ENCODE measurements at places on chromosomes 6 and 20.

DNA sequence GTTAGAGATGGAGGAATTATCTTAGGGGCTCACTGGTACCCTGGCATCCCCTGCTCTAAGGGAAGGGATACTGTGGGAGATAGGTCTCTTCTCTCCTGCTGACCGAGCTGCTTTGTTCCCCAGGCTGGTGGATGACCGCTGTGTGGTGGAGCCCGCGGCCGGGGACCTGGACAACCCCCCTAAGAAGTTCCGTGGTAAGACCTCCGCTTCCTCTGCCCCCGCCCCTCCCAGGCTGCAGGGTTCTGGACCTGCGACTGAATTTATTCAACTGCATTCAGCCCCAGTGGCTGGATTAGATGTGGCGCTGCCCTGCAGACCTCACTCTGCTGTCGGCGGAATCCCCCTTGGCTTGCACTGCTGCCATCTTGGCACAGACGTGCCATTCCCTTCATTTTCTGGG is 19.2 kb downstream of the ITPR3 start:
- no peak for DNase-seq

GRCh38 chr6:32816746-32817204 is at the start of gene HLA-DOB:
Gene HLA-DOB, minus strand, starts transcription at chr6:32817002. Its CDS starts 51 bp downstream, at chr6:32816951.
- no peak for DNase-seq

DNA sequence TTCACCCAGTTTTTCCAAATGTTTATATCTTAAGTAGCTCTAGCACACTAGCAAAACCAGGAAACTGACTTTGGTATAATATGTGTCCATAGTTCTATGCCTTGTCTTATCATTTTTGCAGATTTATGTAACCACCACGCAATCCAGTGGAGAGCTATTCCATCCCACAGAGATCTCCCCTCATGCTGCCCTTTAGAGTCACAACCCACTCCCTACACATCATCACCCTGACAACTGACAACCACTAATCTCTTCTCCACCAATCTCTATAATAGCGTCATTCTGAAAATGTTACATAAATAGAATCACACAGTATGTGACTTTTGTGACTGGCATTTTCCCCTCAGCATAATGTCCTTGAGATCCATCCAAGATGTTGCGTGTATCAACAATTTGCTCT is 29.1 kb downstream of the HLA-DRB5 start:
- DNase-seq, result no peak

GRCh38 chr6:125759184-125759902 is 9.9 kb downstream of the HEY2 start:
- no peak for DNase-seq
